Breast epithelium (tissue), 4 donors: ENCODE measurements at places on chromosomes 13 and 19.
A peak's percentile ranks its signal among the peaks of the same experiment; 100 is the strongest.

- DNase-seq, result no peak
Observed at GRCh38 chr19:41325947-41326706, 16.2 kb downstream of the CCDC97 start.

DNA sequence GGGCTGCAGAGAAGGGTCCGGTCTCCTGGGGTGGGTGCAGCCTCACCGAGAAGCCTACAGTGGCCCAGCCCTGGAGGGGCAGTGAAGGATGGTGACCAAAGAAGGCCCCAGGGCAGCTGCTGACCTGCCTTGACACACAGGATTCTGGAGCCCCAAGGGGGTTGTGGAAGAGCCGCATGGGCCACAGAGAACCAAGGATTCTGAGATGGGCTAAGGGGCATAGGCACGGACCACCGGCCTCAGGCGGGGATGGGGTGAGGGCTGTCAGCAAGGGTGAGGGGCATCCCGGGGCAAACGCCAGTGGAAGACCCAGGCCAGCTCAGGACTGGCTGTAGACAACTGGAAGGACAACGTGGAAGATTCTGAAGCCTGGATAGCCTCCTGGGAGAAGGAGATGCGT lies 151.6 kb downstream of the TEX29 start:
- DNase-seq, result no peak

DNA sequence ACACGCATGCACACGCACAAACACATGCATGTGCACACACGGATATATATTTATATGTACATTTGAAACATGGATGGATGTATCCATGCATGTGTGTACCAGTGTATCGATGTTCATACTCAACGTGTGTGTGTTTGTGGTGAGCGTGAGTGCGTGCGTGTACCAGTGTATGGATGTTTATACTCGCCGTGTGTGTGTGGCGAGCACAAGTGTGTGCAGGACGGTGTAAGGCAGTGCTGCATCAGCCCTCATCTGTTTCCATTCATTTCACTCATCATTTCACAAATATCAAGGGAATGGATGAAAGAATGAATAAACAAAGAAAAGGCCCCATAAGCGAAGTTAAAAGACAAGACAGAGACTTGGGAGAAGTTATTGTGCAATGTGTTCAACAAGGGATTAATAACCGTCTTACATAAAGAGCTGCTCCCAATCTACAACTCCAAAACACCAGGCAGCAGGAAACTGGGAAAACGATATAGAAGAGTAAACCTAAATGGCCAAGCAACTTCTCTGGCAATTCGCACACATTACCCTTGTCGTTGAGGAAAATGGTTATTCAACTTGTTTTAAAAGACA lies 21.7 kb upstream of the MIER2 start:
- no peak for DNase-seq

- DNase-seq, result peak; percentile 35
Observed at GRCh38 chr19:52200044-52200443, 10.2 kb downstream of the PPP2R1A start.

DNA sequence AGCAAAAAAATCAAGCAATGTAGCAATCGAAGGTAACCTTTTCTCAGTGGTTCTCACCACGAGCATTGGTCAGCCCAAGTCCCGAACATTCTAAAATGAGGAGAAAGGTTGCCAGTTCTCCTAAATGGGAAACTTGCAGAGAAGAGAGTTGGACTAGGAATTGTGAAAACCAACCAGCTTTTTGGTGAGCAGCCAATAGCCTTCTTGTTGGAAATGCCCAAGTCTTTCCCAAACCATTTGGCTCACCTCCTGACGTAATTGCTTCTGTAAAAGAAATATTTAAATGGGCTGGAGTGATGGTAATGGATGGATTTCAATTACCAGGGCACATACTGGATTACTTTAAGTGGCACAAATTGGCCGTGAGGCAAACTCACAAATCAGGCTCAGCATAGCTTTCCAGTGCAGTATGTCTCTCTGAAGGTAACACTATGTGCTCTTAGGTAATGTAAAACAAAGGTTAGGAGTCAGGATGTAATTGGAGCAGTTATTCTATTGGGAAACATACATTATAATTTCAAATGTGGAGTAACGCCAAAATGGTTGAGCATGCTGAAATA lies 423.2 kb downstream of the KLF5 start:
- DNase-seq, result no peak

- DNase-seq, result no peak
Observed at GRCh38 chr13:73870970-73871935, 263.0 kb downstream of the KLF12 start.

DNA sequence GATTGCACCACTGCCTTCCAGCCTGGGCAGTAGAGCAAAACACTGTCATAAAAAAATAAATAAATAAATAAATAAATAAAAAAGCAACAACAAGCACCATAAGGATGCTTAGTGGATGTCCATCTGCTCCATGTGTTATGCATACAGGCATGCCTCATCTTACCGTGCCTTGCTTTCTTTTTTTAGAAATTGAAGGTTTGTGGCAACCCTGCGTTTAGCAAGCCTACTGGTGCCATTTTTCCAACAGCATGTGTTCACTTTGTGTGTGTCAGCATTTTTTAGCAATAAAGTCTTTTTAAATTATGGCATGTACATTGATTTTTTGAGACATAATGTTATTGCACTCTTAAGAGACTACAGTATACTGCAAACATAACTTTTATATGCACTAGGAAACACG lies 68.3 kb downstream of the PEPD start:
- no peak for DNase-seq

GRCh38 chr19:38619361-38620174 lies 580 bp downstream of the EIF3K start:
- DNase-seq, result no peak

GRCh38 chr19:16113727-16114126 lies 2.0 kb downstream of the RAB8A start:
- DNase-seq, result no peak

- no peak for DNase-seq
Observed at GRCh38 chr13:103288114-103288513, 221.9 kb upstream of the SLC10A2 start.

DNA sequence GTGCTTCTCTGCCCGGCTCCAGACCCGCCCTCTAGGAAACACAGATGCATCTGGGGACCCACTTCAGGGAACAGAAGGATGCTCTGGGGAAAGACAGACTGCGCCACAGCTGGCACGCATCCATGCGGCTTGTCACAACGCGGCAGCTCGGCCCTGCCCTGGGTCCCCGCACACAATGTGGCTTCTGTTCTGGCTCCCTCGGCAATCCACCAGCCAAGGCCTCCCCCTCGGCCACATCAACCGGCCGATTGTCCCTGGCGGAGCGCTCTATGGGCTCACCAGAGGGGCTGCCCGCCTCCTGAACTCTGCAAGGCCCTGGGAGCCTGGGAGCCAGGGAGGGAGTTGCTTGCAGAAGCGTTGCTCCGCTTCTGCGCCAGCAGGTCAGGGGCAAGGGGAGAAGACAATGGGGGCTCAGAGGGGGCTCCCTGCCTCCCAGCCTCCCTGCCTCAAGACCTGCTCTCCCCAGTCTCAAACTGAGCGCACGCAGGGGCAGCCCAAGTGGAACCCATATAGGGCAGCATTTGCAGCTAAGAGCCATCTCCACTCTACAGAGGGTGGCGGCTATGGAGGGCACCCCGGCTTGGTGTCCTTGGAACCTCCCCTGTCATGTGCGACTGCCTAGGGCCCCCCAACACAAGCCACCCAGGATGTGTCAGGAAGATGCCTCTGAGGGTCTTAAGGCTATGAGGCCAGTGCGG lies 37.9 kb downstream of the MLLT1 start:
- DNase-seq, result peak; percentile 65

GRCh38 chr13:39159393-39159792 lies 121.1 kb downstream of the NHLRC3 start:
- no peak for DNase-seq

- no peak for DNase-seq
Observed at GRCh38 chr13:95523598-95523997, 28.9 kb upstream of the CLDN10 start.

DNA sequence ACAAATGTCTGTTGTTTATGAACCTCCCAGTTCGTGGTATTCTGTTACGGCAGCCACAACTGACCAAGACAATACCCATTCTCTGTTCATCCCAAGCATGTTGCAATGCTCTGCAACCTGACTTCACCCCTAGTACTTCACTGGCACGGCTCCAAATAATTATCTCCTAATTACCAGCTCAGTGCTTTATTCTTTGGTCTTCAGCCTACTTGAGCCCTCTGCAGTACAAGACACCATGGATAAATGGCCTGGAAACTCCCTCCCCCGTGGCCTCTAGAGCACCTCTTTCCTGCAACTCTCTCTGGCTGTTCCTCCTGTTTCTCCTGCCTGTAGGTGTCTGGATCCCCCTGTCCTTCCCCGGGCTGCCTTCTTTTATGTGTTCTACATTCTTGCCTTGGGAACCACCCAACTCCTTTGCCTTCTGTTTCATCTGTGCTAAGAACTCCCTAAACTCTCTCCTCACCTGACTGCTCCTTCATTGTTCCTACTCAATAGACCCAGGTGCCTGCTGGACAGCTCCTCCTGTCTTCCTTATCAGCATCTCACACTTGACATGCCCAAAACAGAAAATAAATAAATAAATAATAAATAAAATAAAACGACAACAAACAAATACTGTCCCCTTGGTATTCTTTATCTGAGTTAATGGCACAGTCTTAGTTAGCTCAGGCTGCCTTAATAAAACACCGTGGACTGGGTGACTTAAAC lies 200.4 kb upstream of the IPO5 start:
- no peak for DNase-seq

GRCh38 chr19:46350758-46351159 lies 3.9 kb downstream of the PPP5C start:
- DNase-seq, result no peak

DNA sequence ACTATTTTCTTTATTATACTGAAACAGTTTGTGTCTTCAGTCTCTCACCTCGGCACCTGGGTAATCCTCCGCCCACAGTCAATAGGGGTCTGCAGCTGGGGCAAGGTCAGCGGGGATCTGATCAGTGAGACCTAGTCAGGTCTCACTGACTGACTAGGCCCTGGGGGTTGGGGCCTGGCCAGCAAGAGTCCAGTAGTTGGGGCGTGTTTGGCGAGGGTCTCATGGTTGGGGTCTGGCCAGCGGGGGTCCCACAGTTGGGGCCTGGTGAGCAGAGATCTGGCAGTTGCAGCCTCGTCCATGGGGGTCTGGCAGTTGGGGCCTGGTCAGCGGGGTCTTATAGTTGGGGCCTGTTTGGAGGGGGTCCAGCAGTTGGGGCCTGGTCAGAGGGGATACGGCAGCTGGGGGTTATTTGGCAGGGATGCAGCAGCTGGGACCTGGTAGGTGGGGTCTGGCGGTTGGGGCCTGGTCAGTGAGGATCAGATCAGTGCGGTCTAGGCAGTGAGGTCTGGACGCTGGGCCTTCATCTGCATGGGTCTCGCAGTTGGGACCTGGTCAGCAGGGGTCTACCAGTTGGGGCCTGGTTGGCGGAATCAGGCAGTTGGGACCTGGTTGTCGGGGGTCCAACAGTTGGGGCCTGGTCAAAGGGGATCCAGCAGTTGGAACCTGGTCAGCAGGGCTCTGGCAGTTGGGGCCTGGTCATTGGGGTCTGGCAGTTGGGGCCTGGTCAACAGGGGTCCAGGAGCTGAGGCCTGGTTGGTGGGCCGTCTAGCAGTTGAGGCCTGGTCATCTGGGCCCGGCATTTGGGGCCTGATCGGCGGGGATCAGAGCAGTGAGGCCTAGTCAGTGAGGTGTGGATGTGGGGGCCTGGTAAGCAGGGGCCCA lies 61.1 kb upstream of the TPM4 start:
- no peak for DNase-seq

GRCh38 chr19:15587663-15588062 lies 27.4 kb upstream of the CYP4F8 start:
- DNase-seq, result no peak

- DNase-seq, result no peak
Observed at GRCh38 chr13:94093652-94094315, 385.7 kb downstream of the DCT start.

DNA sequence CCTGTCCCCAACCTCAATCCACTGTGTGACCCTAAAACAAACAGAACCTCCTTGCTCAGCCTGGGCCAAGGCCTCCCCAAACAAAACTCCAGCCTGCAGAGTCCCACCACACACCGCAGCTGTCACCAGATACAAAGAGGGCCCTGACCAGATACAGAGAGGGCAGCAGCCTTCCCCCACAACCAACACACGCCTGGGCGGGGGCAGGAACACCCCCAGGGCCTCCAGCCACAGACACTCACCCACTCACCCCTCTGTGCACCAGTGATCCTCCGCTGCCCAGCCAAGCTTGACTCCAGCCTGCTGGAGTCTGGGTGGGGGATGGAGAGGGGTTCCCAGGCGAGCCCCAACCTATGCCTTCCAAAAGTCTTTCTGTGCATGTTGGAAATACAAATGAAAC lies 5.9 kb upstream of the CIRBP start:
- DNase-seq, result no peak

DNA sequence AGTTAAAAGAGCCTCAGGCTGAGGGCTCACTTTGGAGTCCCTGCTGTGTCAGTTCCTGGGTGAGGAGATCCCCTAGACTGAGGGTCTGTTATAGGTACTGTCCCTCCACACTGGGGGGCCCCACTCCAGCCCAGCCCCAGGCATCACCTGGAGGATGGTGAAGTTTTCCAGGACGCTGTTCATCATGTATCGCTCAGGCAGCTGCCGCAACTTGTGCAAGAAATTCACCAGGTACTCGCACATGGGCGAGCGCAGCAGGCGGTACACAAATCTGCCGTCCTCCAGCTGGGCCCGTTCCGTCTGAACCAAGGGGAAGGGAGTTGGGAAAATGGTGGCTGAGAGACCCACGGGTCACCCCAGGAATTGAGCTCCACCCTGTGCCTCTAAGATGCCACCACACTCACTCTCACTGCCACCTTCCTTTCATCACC lies 7.1 kb downstream of the CD37 start:
- DNase-seq, result no peak

DNA sequence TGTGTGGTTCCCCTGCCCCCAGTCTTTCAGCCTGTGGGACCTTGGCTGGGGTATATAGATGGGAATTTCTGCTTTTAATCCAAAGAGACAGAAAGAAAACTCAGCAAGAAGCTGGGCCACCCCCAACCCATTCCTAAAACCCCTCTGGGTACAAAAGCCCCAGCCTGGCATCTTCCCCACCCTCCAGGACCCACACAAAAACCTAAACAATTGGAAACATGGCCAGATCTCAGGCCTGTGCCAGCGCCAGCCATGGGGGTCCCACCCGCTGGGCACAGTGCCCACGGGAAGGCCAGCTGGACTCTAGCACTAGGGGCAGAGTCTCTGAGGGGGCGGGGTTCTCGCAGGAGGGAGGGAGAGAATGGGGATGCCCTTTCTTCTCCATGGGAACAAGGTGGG lies 8.6 kb downstream of the LYL1 start:
- DNase-seq, result no peak

DNA sequence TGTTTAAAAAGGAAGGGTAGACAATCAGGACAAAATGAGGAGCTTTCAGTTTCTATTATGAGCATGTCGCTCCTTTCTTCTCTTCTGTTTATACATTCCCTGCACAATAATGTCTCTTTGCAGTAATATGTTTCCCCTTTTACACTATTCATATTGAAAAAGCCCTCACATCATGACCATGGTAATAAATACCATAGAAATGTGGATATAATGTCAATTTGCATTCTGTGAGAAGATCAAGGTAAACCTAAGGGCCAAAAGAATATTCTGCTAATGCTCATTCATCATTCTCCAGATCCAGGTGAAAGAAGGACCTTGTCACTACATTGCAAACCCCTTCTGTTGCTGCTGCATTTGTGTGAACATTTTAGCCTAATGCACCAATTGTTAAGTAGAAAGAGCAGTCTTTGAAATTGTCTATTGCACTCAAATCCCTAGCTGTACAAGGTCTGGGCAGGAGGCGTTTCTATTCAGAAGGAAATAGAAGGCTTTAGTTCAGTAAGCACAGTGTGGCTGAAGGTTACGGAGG lies 117.6 kb upstream of the SOX21 start:
- no peak for DNase-seq

GRCh38 chr19:39304701-39305571 lies 8.7 kb downstream of the IFNL1 start:
- no peak for DNase-seq
